ENCODE measurements at places on chromosomes 11 and 22.
A peak's percentile ranks its signal among the peaks of the same experiment; 100 is the strongest.

- DNase-seq = no peak
These were observed 104.5 kb downstream of the CHST1 start for GRCh38 chr11:45560913-45561281.

- no peak for DNase-seq
These were observed 61.7 kb downstream of the CHRDL2 start for GRCh38 chr11:74669211-74670160.

DNA sequence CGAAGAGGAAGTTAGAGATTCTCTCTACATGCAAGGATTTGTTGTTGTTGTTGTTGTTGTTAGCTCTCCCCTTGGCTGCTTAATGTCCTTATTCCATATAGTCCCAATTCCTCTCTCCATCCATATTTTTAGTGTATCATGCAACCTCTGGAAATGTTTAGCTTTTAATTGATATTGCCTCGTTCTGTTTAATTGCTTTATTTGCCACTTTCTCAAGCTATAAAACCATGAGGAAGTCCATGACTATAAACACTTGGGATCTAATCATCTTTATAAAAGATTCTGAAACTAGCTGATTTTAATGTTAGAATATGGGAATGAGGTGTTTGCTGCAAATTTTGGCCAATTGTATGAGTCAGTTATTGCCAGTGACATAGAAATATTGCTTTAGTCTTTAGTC lies 5.5 kb upstream of the OR9G1 start:
- no peak for DNase-seq

GRCh38 chr11:73193251-73194033 lies 24.6 kb upstream of the P2RY2 start:
- no peak for DNase-seq

- DNase-seq = no peak
These were observed 102.5 kb downstream of the KIAA1671 start for GRCh38 chr22:25054943-25055511.

- DNase-seq = no peak
These were observed 1.3 kb upstream of the FLRT1 start for GRCh38 chr11:64034411-64034811.

- DNase-seq = no peak
These were observed 32.1 kb upstream of the IGSF9B start for GRCh38 chr11:133988686-133989410.

- no peak for DNase-seq
These were observed 462.4 kb downstream of the RAB38 start for GRCh38 chr11:87712802-87713202.

- DNase-seq = no peak
These were observed 37.7 kb upstream of the PCF11 start for GRCh38 chr11:83119216-83119615.

DNA sequence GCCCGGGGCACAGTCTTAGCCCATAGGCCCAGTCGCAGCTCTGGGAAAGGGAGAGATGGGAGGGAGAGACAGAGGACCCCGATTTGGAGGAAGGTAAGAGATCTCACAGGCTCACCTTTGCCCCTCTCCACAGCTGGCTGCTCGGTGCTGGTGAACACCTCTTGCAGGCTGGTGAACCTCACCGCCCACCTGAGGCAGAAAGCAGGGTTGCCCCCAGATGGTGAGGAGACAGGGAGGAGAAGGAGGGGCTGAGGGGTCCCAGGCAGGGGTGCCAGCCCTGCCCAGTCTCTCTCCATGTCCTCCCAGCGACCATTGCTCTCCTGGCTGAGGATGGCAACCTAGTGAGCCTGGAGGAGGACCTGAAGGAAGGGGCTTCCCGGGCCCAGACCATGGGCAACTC lies 1.2 kb downstream of the C22orf15 start:
- DNase-seq = no peak

DNA sequence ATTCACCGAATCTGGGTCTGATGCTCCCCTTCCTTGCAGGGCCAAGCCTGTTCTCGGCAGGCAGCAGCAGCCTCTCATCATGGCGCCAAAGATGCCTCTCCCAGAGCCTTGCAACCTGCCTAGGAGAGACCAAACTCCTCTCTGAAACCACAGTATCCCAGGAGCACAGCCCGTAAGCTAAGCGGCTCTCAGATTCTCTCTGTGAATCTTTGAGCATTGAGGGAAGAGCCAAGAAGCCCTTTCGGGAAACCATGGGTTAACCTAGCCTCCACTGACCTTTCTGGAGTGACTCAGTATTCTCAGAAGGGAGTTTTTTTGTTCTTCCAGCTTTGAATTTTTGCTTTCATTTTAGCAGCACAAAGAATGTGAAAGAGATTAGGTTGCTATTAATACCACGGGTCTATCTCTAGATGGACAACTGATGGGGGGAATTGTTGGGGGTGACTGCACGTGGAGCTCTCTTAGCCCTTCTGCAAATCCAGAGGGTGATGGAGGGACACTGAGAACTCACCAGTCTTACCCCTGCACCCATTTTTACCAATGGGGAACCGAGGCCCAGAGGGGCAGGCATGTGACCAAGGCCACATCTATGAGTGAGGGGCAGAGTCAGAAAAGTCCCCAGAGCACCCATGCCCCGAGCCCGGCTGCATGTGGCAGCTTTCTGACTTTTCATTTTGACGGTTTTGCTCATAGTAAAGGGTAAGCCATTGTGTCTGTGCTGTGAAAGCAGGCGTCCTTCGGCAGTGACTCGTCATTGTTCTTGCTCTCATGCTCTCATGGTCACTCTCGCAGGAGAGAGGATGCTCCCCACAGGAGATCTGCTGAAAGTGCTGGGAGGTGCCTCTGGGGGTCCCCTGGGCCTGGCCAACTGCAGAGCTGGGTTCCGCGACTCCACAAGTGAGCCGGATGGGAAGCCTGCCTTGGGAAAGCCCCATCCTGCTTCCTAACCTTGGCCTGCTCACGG lies 36.0 kb downstream of the IRAG1 start:
- DNase-seq = peak; percentile 86

GRCh38 chr22:23760056-23760455 lies 2.7 kb upstream of the C22orf15 start:
- no peak for DNase-seq

DNA sequence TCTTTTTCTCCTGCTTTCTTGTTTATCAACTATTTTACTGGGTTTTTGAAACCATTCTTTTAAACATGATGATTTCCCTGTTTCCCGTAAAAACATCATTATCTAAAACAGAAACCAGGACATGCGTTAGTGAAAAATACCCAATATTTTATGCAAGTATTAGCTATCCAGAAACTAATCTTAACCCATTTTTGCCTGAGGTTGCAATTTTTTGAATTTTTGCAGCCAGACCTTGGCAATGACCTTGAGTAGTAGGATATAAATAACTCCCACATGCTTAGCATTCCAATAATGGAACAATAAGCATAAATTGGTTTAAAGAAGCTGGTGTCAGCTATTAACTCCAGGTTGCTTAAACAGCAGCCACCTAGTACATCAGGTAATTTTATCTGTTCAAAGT lies 308.9 kb upstream of the ANO3 start:
- peak; percentile 2 for DNase-seq

DNA sequence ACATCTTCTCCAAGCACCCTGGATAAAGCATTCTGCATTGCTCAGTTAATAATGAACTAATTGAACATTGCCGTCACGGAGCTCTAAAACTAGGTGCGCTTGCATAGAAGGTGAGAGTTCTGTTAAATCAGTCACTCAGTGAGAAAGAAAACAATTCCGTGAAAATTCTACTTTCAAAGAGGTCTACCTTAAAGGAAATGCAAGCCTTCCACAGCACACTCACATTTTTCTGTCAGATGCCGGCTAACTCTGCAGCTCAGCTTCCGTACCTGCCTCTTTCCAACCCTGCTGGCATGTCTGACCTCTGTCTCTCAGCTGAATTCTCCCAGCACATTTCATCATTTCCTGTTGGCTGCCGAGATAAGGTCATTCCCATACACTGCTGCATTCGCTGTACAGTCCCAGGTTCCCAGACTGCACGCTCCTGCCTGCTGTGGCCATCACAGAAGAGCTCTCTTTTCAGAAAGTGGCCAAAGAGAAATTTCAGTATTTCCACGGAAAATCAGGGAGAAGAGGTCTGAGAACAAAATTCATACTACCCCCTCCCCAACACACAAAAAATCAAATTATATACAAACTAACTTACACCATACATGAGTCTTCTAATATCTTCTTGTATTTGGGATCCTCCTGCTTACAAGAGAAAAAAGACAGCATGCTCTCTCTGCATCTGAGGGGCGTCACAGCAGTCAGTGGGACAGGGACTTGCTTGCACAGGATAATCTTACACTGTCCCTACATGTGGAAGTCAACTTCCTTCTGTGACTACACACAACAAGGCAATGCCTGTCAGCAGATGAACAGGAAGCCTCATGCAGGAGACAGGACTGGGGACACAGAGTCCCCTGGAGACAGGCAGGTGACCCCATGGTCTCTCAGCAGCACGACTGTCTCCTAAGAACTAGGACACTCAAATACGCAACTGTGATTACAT lies 55.1 kb downstream of the PACSIN2 start:
- peak; percentile 78 for DNase-seq

Data from fibroblast of upper back skin (primary cell).